HT1080 (cell line): ENCODE measurements at places on chromosomes 3 and 15.

DNA sequence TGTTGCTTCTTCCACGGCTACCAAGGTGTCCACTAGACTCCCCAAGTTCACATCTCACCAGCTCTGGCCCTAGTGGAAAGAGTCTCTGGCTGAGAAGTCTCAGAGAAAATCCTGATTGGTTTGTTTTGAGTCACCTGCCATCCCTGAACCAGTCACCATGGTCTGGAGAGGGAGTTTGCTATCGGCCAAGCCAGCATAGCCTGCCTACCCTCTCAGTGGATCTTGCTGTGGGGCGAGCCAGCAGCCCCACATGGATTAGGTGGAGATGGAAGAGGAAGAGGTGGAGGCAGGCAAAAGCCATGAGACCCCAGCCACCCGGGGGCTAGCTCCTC is 48.1 kb upstream of the FLNB start:
- DNase-seq = no peak

GRCh38 chr3:142053244-142053643 is 96.1 kb downstream of the TFDP2 start:
- DNase-seq = peak; percentile 61

DNA sequence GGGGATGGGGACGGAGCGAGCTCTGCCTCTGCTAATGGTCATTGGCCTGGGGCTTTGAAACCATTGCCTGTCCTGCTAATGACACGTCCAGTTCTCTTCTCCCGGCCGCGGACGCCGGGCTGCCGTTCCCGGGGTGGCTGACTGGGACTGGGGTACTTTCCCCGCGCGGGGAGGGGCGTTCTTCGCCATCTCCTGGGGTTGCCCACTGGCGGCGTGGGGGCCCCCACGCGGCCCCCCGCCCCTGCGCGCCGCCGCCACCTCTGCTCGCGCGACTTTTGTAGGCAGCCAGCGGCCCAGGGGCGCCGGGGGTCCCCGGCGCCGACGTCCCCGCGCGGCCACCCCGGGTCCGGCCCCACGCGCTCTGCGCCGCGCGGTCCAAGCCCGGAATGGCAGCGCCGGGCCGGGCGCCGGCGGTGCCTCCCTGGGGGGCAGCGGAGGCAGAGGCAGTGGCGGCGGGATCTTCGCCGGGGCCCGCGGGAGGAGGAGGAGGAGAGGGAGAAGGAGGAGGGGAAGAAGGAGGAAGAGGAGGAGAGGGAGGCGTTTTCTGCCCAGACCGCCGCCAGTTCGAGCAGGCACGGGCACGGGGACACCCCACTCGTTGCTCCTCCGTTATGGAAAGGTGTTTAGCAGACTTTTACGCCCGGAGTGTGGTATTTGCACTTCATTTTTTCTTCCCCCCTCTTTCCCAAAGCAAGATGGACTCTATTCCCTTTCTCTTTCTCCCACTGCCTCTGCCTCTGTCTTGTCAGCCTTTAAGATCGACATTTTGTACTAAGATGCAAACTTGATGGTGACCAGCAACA is 2.3 kb downstream of the BBX start:
- DNase-seq = peak; percentile 74

DNA sequence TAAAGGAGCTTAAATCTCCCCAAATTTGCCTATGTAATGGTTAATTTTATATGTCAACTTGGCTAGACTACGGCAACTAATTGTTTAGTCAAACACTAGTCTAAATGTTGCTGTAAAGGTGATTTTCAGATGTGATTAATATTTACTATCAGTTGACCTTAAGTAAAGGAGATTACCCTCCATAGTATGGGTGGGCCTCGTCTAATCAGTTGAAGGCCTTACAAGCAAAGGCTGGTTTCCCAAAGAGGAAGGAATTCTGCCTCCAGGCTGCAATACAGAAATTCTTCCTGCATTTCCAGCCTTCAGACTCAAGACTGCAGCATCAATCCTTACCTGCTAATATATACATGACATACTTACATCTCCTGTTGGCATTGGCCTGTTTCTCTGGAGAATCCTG is 23.6 kb downstream of the SLC12A8 start:
- DNase-seq = no peak
